Body of pancreas (tissue), 4 donors: ENCODE measurements at places on chromosomes 3 and 15. TPM values are rescaled to one million over a fixed set of nuclear protein-coding genes. Genes with fewer than 3 reads are reported as not detected.

Gene CRYGS
- total RNA-seq, result 5.9 TPM

DNA sequence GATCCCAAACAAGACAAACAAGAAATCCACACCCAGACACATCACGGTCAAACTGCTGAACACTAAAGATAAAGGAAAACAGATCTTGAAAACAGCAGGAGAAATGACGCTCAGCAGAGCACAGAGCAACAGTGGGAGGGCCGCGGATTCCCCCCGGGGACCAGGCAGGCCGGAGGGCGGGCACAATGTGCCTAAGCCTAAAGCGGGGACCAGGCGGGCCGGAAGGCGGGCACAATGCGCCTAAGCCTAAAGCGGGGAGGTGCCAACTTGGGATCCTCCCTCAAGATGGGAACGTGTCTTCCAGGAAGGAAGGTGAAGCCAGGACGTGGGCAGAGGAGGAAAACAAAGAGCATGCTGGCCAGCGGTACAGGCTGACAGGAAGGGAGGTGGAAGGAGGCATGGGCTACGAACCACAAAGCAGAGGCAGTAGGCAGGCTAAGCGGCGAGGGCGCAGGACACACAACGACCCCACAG, 31.1 kb downstream of the CYFIP1 start:
- no peak for DNase-seq
- H3K27me3 ChIP-seq, result no peaks in the 10 kb centered on the region
- no peak overlapping the region for H3K4me3 ChIP-seq
- no peaks in the 10 kb centered on the region for H3K36me3 ChIP-seq

GRCh38 chr3:179266701-179267211, 15.8 kb upstream of the KCNMB3 start:
- no peaks in the 10 kb centered on the region for H3K27me3 ChIP-seq
- no peaks in the 10 kb centered on the region for H3K36me3 ChIP-seq
- H3K4me3 ChIP-seq, result no peak overlapping the region
- H3K27ac ChIP-seq, result no peak overlapping the region

DNA sequence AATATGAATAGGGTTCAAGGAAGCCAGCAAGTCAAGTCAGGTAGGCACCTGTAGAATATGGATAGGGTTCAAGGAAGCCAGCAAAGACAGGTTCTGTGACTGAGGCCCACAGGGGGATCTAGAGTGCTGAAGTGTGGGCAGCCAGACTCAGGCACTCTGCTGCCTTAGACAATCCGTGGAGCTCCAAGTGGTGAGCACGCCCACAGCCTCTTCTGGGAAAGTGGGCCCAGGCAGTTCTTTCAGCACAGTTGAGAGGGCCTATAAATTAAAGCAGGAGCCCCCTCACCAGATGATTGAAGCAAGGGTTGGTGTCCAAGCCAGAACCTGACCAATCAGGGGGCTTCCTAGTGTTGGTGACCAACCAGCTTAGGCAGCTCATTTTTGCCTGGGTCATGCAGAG, 51.0 kb downstream of the ANP32A start:
- no peak overlapping the region for H3K4me3 ChIP-seq
- H3K4me1 ChIP-seq, result no peaks in the 10 kb centered on the region
- no peak overlapping the region for H3K27ac ChIP-seq

GRCh38 chr15:74611341-74611740, 4.3 kb upstream of the CLK3 start:
- DNase-seq, result no peak
- H3K27ac ChIP-seq, result no peak overlapping the region
- peaks cover 23% of the 10 kb centered on the region for H3K4me1 ChIP-seq
- H3K27me3 ChIP-seq, result no peaks in the 10 kb centered on the region
- no peaks in the 10 kb centered on the region for H3K36me3 ChIP-seq

Gene MAP1A
- total RNA-seq, result 4.0 TPM

Gene RLBP1
- not detected for total RNA-seq

Gene CHRD
- total RNA-seq, result 50.4 TPM

- no peak overlapping the region for H3K4me3 ChIP-seq
- H3K4me1 ChIP-seq, result no peaks in the 10 kb centered on the region
- no peak for DNase-seq
- no peaks in the 10 kb centered on the region for H3K36me3 ChIP-seq
- H3K27ac ChIP-seq, result no peak overlapping the region
- H3K27me3 ChIP-seq, result no peaks in the 10 kb centered on the region
These were observed 481.7 kb downstream of the TUSC7 start for GRCh38 chr3:117191245-117191644.

Gene CKMT1A
- 2.6 TPM for total RNA-seq

Gene GHRL
- 3.6 TPM for total RNA-seq

Gene ARRDC4
- total RNA-seq, result 29.6 TPM

DNA sequence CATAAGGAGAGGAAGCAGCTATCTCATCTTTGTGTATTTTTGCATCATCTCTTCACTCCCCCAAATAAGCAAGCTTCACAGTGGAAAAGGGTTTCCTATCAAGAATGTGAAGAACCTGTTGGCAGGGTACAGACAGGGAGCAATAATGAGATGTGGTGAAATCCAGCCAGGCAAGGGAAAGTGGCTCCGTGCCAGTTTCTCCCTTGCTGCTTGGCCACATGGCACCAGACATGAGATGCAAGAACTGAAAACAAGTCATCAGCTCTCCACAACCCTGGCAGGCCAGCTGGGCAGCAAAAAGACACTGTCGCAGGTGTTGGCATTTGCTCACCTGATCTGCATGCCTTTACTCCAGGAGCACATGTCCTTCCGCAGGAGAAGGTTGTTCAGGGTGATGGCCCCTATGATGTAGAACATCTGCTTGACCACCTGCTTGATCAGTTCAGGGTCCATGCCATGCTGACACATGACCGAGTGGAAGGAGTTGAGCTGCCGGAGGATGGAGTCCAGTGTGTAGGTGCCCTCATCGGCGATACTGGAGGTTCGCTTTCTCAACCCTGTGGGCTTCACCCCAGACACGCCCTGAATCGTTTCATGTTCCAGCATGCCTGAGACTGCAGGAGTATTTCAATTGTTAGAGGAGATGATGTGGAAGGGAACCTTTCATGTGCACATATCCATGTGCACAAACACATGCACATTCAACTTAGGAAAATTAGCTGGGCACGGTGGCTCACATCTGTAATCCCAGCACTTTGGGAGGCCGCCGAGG, 23.3 kb upstream of the MYO5C start:
- H3K36me3 ChIP-seq, result no peaks in the 10 kb centered on the region
- H3K4me1 ChIP-seq, result no peaks in the 10 kb centered on the region
- DNase-seq, result peak; percentile 54
- no peak overlapping the region for H3K4me3 ChIP-seq

Gene LDHAL6B
- not detected for total RNA-seq
